T-cell (primary cell): ENCODE measurements at places on chromosomes 3 and 15. TPM values are rescaled to one million over a fixed set of nuclear protein-coding genes. Genes with fewer than 3 reads are reported as not detected.

- no peaks in the 10 kb centered on the region for H3K27me3 ChIP-seq
- no peak overlapping the region for H3K27ac ChIP-seq
- DNase-seq: peak; percentile 19
- no peaks in the 10 kb centered on the region for H3K36me3 ChIP-seq
- H3K4me1 ChIP-seq: peaks cover 51% of the 10 kb centered on the region
- H3K4me3 ChIP-seq: no peak overlapping the region
Measured at GRCh38 chr3:14885307-14885706, 62.1 kb upstream of the NR2C2 start.

GRCh38 chr3:111956995-111957734 is 21.7 kb upstream of the ABHD10 start:
- no peak overlapping the region for H3K4me3 ChIP-seq
- no peak overlapping the region for H3K27ac ChIP-seq
- no peaks in the 10 kb centered on the region for H3K27me3 ChIP-seq
- DNase-seq: no peak
- H3K4me1 ChIP-seq: no peaks in the 10 kb centered on the region
- no peaks in the 10 kb centered on the region for H3K36me3 ChIP-seq

DNA sequence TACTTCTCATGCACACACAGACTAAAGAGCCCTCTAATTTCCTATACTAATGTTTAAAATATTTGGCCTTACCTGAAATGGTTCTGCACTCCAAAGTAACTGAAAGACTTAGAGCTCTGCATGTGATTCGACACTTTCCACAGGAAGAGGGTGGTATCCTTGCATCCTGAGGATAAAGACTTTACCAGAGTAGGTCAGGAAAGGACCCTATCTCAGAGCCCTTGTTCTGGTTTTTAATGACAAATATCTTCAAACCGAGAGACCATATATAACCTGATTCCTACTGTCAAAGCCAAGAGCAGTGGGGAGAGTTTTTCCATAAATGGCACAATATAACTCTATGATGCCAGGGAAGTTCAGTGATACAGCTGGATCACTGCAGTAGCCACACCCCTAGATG is at the start of gene GP5:
Gene GP5 (minus strand): TSS at position 101 of the 400 bp plus-strand sequence. CDS start 984 bp downstream, outside the sequence.
- H3K4me3 ChIP-seq: peak within 1 kb of the TSS; percentile 79
- H3K4me1 ChIP-seq: peaks cover 44% of the 10 kb centered on the region
- H3K27me3 ChIP-seq: peaks cover 20% of the 10 kb centered on the region
- DNase-seq: no peak
- no peaks in the 10 kb centered on the region for H3K36me3 ChIP-seq

DNA sequence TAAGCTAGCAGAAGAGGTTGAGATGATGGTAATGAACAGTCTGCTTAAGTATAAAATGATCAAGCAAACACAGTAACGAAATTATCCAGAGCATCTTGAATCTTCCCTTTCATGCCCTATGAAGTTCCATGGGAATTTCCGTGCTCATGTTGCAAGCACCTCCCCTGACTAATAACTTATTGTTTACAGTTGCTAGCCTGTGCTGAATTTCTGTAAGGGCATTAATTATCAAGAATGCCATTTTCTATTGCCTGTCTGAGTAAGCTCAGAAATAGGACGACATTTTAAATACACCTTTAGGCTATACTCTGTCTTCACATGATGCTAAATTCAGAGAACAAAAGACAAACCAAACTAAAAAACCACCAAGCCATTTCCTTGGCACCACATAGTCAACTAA is 257.5 kb upstream of the LRTM1 start:
- H3K27ac ChIP-seq: no peak overlapping the region
- no peak overlapping the region for H3K4me3 ChIP-seq
- H3K27me3 ChIP-seq: no peaks in the 10 kb centered on the region
- DNase-seq: no peak
- H3K4me1 ChIP-seq: no peaks in the 10 kb centered on the region
- H3K36me3 ChIP-seq: no peaks in the 10 kb centered on the region

DNA sequence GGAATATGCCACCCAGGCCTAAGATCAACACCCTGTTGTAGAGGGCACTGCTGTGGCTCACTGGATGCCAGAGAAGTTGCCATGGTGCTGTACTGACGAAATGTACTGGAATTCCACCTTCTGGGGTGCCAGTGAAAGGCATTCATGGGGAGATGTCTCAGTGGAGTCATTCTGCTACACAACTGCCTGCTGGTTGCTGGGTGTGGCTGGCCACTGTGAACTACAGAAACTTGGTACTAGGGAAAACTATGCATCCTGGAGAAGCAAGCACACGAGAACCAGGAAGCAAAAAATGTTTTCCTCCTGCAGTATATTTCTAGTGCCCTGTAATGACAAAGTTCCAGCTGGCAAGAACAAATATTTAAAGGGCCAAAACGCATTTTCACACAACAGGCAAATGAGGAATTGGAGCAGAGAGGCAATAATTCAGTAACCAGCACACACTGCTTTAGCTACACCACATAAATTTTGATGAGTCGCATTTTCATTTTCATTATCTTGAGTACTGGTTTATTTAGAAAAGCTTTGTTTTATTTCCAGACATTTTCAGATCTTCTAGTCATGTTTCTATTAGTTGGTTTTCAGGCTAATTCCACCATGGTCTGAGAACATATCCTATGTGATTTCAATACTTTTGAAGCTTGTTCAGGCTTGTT is 18.3 kb upstream of the RFX7 start:
- DNase-seq: no peak
- H3K27ac ChIP-seq: no peak overlapping the region
- no peaks in the 10 kb centered on the region for H3K27me3 ChIP-seq
- H3K4me1 ChIP-seq: no peaks in the 10 kb centered on the region

- no peaks in the 10 kb centered on the region for H3K36me3 ChIP-seq
- no peaks in the 10 kb centered on the region for H3K4me1 ChIP-seq
- H3K27ac ChIP-seq: no peak overlapping the region
- no peak overlapping the region for H3K4me3 ChIP-seq
- DNase-seq: no peak
Measured at GRCh38 chr3:73365756-73366397, 258.9 kb downstream of the PDZRN3 start.

GRCh38 chr3:144583871-144584270 is 612.2 kb downstream of the DIPK2A start:
- no peak overlapping the region for H3K27ac ChIP-seq
- H3K36me3 ChIP-seq: no peaks in the 10 kb centered on the region
- H3K4me3 ChIP-seq: no peak overlapping the region
- no peaks in the 10 kb centered on the region for H3K27me3 ChIP-seq

- no peak overlapping the region for H3K27ac ChIP-seq
- no peaks in the 10 kb centered on the region for H3K36me3 ChIP-seq
- no peak for DNase-seq
- H3K27me3 ChIP-seq: peaks cover 16% of the 10 kb centered on the region
- H3K4me3 ChIP-seq: no peak overlapping the region
Measured at GRCh38 chr3:35643495-35643894, 4.2 kb downstream of the ARPP21 start.

DNA sequence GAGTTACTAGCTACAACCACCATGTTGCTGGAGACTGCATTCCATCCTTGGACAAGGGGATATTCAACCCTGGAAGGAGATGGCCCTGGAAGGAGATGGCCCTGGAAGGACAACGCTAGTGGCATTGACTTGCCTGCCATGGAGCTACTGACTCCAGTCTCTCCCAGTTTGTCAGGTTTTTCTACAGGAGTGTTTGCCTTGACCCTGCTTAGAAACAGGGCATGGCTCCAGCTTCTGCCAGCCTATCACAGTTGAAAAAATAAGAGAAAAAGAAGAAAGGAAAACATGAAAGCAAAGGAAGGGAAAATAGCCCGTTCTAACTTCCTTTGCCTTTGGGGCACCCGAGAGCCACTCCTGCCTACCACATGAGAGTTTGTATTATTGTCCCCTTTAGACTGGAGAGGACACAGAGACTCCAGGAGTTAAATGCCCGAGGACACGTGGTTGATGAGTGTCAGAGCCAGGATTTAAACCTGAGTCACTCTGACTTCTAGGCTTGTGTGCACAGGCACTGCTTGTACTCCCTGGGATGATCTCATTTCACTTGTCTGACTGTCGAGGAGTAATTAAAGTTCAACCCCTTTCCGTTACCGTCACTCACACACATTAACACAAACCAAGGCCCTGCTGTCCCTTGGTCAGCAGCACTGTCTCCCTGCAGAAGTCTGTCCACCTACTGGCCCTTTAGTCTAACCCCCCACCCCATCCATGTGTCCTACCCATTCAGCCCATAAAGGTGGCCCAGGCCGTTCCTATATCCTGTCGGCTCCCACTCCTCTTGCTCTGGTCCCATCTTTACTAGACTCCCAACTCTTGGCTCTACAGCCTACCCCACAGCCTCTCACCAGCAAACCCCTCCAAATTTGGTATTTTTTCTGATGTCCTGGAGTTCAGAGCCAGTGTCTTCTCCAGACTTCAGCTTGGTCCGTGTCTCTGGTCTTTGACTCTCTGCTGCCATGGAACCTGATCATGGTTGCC is 46.1 kb downstream of the C2CD4A start:
- no peaks in the 10 kb centered on the region for H3K36me3 ChIP-seq
- no peaks in the 10 kb centered on the region for H3K27me3 ChIP-seq
- H3K4me1 ChIP-seq: no peaks in the 10 kb centered on the region
- H3K4me3 ChIP-seq: no peak overlapping the region

GRCh38 chr15:67560320-67560719 is 17.8 kb downstream of the MAP2K5 start:
- DNase-seq: no peak
- no peaks in the 10 kb centered on the region for H3K4me1 ChIP-seq
- H3K4me3 ChIP-seq: no peak overlapping the region
- no peak overlapping the region for H3K27ac ChIP-seq
- H3K36me3 ChIP-seq: peaks cover 4% of the 10 kb centered on the region

- peak overlapping the region; percentile 39 for H3K27ac ChIP-seq
- peaks cover 27% of the 10 kb centered on the region for H3K4me1 ChIP-seq
- peaks cover 27% of the 10 kb centered on the region for H3K36me3 ChIP-seq
- no peak overlapping the region for H3K4me3 ChIP-seq
- no peak for DNase-seq
Measured at GRCh38 chr3:152403632-152404066, 134.9 kb downstream of the MBNL1 start.

DNA sequence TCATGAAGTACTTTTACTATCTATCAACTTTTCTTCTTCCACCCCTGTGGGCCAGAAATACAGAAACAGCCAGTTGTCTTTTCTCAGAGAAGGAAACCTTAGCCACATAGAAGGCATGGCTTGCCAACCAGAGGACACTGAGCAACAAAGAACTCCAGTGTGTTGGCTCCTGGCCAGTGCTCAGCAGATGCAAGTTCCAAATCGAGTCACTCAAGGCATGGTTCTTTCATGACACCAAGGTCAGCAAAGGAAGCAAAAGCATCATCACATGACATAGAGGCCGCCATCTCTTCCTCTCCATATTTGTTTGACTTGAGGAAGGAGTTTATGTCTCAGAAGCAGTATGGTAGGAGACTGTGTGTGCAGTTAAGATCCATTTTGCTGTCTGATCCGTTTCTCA is 92.2 kb downstream of the MYLK start:
- H3K4me3 ChIP-seq: no peak overlapping the region

DNA sequence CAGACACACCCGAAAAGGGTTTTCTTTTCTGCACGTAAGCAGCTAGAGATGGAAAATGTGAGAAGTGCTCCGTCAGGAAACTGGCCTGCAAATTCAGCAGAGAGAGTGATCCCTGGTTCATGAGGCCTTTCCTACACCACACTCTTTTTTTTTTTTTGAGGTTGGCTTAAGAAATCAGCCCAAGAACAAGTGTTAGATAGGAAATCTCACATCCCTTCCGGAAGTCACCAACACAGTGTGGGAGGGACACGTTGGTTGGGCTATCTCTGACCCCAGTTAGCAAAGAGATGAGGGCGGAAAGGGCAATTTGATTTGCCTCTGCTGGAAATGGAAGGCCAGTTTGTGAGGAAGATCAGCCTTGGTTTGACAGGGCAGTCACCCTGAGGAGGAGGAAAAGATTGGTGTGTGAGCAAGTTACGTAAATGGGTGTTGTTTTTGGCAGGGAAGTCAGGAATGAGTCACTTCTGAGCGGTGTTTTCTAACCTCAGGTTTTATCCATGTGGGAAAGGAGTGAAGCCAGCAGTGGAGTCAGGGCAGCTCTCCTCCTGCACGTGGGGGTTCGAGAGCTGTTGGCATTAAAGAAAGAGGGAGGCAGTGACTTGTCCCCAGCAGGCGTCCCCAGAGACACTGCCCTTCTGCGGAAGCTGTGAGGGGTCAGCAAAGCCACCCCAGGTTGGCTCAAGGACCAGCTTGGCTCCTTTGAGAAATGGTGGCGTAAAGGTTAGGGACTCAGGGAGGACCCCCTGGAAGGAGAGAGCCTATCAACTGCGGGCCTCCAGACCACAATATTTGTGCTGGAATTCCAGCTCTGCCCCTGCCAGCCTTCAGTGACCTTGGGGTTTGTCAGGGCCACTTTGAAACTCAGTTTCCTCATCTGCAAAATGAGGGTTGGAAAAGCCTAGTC is 237.6 kb upstream of the BHLHE40 start:
- H3K4me3 ChIP-seq: no peak overlapping the region
- no peaks in the 10 kb centered on the region for H3K27me3 ChIP-seq
- H3K27ac ChIP-seq: peak overlapping the region; percentile 44
- H3K36me3 ChIP-seq: peaks cover 5% of the 10 kb centered on the region
- peaks cover 46% of the 10 kb centered on the region for H3K4me1 ChIP-seq
- DNase-seq: no peak

DNA sequence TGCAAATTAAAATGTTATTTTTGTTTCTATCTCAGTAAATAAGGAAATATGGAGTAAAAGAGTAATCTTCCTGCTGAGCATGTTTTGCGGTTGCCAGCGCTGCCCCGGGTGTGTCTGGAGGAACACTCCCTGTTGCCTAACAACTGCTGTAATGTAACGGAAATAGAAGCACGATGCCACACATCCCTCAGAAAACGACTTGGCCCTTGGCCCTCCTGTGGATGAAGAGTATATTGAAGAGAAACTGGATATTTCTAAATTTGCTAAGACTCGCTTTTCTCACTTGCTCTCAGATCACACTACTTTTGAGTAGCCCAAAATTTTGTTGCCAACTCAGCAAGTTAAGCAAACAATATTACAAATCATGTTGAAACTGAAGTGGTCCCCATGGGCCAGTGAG is 18.9 kb downstream of the CX3CR1 start:
- H3K27ac ChIP-seq: peak overlapping the region; percentile 62
- DNase-seq: peak; percentile 77
- H3K4me3 ChIP-seq: no peak overlapping the region
- peaks cover 9% of the 10 kb centered on the region for H3K36me3 ChIP-seq
- peaks cover 13% of the 10 kb centered on the region for H3K4me1 ChIP-seq

The MYO5C gene
- total RNA-seq: 0.73 TPM

The GOLGA6B gene
- total RNA-seq: not detected

The GAP43 gene
- total RNA-seq: not detected
